Lower lobe of right lung (tissue), 2 donors: ENCODE measurements at places on chromosomes 7 and 10. TPM values are rescaled to one million over a fixed set of nuclear protein-coding genes. Genes with fewer than 3 reads are reported as not detected.

DNA sequence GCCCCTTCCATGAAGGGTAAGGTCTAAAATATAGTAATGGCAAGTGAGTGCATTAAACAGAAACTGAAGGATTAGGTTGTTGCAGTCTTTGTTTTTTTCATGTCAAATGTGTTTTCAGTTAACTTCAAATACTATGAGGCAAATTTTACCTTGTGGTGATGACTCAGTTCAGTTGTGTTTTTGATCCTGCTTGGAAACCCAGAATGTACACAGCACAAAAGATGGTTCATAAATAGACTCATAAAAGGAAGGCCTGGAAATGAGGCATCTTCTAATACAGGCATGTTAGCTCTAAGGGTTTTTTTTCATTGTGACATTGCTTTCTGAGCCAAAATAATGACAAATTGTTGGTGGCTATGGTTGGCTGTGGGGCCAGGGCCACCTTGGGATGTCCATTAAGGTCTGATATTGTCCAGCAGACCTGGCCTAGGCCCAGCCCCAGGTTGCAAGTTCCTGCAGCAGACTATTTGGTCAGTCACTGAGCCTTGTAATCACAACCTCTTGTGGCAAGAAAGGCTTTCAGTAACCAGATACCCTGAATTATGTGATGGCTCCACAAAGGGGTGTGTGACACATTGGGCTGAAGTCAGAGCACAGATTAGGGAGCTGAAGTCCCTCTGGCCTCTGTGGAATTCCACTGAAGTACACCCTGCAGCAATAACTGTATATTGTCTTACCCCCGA, 69.0 kb upstream of the SAMD8 start:
- DNase-seq = no peak

- DNase-seq = no peak
These were observed 23.0 kb upstream of the SFMBT2 start for GRCh38 chr10:7433861-7434260.

- DNase-seq = no peak
These were observed 163.3 kb upstream of the GLI3 start for GRCh38 chr7:42400211-42400772.

- no peak for DNase-seq
These were observed 38.0 kb upstream of the PIP4K2A start for GRCh38 chr10:22752272-22752889.

DNA sequence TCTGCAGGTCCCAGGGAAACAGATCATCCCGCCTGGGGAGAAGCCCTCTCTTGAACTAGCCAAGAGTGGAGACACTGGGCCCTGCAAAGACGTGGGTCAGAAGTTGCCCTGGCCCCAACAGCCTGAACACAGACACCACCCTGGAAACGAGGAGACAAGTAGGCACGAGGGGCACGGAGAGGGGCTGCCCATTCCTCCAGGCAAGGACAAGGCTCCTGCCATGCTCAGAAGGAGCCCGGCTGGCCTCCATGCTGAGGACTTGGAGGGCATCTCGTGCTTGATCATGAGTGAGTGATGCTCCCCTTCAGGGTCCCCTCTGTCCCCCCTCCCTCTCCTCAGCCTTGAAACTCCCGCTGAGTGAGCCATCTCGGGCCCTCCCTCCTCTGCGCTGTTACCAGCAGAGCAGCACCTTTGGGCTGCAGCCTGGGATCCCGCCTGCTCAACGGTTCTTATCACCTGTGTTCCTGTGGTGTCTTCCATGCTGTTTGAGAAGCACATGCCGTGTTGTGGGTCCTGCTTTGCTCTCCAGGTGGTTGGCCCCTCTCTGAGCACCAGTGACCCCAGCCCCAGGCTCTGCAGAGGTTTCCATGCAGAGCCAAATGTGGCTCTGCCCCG, 544.3 kb downstream of the TCERG1L start:
- no peak for DNase-seq

DNA sequence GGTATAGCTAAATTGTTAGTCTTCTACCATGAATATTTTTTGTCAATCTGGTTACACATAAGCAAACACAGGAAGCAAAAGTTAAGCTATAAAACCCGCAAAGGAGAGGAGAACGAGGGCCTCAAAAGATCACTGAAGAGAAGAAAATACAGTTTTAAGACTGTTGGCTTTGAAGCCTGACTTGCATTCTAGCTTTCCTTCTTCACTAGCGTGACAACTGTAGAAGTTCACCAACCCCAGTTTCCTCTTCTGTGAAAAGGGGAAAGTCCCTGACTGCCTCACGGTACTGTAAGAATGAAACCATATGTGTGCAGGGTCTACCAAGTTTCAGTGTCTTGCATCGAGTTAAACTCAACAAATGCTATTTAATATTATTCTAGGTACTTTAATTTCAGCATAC, 7.5 kb upstream of the LRRN3 start:
- DNase-seq = no peak

- no peak for DNase-seq
These were observed 97.9 kb upstream of the FZD8 start for GRCh38 chr10:35739998-35740397.

DNA sequence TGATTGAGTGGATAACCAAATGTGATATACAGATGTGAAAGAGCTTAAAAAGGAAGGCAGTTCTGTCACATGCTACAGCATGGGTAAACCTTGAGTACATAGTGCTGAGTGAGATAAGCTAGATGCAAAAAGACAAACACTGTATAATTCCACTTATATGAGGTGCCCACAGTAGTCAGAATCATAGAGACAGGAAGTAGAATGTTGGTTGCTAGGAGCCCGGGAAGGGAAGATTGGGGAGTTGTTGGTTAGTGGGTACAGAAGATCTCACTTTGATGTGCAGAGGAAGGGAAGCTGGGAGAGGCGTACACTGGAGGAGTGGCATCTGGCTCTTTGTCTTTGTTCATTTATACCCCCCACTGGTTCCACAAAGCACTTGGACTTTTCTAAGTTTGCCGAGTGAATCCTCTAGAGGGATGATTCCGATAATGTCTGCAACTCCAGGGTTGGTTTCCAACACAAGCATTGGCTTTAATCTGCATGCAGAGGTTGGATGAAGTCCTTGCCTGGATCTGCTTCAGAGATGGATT, 39.5 kb downstream of the TSPAN14 start:
- DNase-seq = no peak

DNA sequence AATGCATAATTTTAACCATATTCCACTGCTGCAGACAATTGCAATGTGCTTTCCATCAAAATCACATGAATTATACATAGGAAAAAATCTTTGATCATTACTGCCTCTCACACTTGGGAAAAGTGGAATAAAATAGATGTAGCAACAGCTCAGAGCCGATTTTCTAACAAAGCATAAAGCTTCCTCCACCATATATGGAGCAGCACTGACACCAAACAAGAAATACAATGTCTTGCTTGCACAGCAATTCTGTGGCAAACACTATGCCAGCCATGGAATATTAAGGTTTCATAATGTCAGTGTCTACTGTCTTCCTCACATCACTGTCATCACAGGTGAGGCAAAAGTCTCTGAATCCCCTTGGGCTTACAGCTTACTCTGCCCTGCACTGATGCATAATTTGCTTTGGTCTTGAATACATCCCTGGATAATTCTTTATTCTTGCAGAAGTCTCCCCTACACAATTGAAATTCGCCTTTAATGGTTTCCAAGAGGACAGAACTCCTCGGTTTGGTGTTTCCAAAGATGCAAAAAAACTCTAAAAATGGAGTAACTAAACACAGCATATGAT, 198.5 kb downstream of the CACNA2D1 start:
- DNase-seq = no peak

DNA sequence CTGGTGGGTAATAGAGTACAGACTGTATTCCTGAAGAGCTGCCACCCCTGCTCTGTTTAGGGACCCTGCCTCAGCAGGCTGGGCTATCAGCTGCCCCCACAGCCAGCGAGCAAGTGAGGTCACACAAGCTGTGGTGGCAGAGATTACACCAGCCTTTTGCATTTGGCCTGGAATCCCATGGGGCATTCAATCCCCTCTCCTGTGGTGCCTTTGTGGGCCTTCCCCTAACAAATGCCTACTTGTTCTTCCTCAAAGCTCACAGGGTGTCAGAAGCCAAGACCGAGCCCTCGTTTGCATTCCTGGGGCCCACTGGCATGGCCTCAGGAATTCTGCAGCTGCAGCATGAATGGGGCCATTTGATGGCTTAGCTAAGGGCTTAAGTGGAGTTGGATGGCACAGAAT, 212.7 kb upstream of the PHYHIPL start:
- DNase-seq = no peak

DNA sequence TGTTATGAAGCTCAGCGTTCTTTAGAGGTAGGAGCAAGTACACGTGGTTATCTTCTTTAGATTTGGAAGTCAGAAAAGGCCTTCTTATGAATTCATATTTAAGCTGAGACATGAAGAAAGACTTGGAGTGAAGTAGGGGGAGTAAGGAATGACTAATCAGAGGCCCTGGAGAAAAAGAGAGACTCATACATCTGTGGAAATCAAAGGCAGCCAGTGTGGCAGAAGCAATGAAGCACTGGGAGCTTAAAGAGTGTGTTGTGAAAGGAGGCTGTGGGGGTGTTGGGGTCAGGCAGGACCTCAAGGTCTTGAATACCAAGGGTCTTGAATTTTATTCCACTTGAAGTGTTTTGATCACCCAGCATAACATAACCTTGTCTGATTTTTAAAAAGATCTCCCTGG, 35.7 kb upstream of the FGL2 start:
- DNase-seq = no peak

DNA sequence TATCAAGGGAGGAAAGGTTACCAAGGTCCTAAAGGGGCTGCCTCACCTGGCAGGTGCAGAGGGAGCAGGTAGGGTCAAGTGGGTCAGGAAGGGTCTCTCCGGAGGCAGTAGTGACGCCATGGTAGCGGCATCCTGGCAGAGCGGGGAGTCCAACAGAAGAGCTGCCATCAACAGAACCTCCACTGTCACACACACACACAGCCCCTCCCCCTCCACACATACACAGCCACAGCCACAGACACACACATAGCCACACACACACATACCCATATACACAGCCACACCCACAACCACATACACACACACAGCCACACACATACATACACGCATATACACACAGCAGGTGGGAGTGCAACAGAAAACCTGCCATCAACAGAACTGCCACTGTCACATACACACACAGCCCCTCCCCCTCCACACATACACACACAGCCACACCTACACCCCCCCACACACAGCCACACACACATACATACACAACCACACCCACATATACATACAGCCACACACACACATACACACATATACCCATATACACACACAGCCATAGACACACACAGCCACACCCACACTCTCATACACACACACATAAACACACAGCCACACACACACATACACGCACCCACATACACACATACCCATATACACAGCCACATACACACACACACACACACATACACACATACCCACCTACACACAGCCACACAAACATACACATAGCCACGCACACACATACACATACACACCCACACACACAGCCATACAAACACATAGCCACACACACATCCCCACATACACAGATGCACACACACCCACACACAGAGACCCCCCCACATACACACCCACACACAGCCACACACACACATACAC, 23.1 kb downstream of the KCP start:
- no peak for DNase-seq

DNA sequence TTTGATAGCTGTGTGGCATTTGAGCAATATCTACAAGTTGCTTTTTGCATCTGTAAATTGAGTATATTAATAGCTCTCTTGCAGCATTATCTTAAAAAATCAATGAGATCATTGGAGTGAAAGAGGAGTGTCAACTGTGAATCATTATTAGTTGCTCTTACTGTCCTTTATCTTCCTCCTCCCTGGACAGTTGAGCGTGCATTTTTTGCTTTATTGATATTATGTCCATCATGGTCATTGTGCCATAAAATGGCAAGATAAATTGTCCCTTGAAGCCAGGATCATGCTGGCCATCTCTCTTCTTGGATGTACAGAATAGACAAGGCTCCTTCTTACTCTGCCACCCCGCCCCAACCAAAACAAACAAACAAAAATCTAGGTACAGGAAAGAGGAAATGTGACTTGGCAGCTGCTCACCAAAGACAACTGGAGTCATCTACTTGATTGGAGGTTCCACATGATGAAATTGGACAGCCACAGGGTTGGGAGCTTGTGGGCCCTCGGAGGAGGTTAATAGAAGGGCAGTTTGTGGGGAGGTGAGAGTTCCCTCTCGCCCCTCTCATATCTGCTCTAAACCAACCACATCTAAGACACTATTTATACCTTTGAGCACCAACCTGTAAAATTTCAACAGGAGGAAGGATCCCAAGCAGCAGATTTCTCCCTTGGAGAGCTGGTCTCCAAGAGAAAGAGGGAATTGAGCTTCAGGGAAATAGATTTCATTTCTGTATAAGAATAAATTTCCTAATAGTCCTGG, 252.7 kb downstream of the SKIDA1 start:
- DNase-seq = no peak

DNA sequence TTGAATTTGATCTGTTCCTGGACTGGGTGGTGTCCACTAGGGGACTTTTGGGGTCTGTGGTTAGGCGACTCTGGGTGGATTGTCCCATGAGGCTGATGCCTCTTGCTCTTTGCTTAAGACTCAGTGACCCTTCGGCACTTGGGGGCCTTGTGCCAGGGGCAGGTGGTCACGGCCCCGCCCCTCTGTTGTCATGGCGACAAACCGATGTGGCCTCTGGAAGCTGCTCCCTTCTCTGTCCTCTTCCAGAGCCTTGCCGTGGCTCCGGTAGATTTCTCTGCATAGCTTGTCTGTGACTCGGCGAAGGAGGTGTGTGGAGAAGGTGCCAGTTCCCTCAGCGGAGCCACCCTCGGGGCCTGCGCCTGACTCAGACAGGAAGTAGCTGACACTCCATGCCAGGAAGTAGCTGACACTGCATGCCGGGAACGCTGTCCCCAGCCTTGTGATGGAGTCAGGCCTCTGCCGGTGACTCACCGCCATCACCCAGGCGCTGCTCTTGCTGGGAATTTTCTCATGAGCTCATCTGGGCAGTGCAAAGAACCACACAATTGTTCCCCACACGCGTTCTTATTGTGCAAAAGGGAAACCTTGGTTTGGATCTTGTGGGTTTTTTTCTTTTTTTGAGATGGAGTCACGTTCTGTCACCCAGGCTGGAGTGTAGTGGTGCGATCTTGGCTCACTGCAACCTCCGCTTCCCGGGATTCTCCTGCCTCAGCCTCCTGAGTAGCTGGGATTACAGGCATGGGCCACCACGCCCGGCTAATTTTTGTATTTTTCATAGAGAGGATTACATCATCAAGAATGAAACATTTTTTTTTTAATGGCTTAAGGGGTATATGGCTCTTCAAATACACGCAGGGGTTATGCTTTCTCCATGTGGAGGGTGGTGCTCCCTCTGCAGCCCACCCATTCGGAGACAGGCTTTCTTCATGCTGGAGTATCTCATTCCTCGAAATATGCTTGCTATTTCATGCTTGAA, 72.6 kb downstream of the PFKFB3 start:
- peak; percentile 94 for DNase-seq

CHN2 gene
- total RNA-seq = 14.2 TPM

FAM13C gene
- 13.9 TPM for total RNA-seq

COX19 gene
- 12.9 TPM for total RNA-seq

ELMO1 gene
- 60.1 TPM for total RNA-seq

WDR86 gene
- total RNA-seq = 4.4 TPM
